Endothelial cell of coronary artery (primary cell): ENCODE measurements at places on chromosomes 16 and 17. TPM values are rescaled to one million over a fixed set of nuclear protein-coding genes. Genes with fewer than 3 reads are reported as not detected.

The STH gene
- not detected in 2 replicates for total RNA-seq

The CNTD1 gene
- total RNA-seq: 0.19 TPM in 1 of 2 replicates, not detected in the other

The CCL23 gene
- total RNA-seq: 0.19 and 1.4 TPM in 2 replicates

The SYNGR3 gene
- total RNA-seq: 2.0 and 2.9 TPM in 2 replicates

The HS3ST3B1 gene
- not detected in 2 replicates for total RNA-seq

The SLC2A4 gene
- total RNA-seq: under 0.01 TPM in 2 replicates

The MARVELD3 gene
- not detected in 2 replicates for total RNA-seq

The CCR7 gene
- under 0.01 and 0.09 TPM in 2 replicates for total RNA-seq

The FLYWCH1 gene
- 26.1 and 35.3 TPM in 2 replicates for total RNA-seq

The DNAH3 gene
- total RNA-seq: under 0.01 TPM in 1 of 2 replicates, not detected in the other

The PDIA2 gene
- total RNA-seq: 0.09 and 0.28 TPM in 2 replicates

The NETO2 gene
- total RNA-seq: 32.3 and 37.0 TPM in 2 replicates

The KCNH4 gene
- total RNA-seq: under 0.01 TPM in 2 replicates

The TMEM106A gene
- 1.3 and 2.0 TPM in 2 replicates for total RNA-seq

The MT4 gene
- total RNA-seq: not detected in 2 replicates

The RAB11FIP3 gene
- total RNA-seq: 24.6 and 32.8 TPM in 2 replicates

The HCRT gene
- not detected in 2 replicates for total RNA-seq

The SRSF2 gene
- total RNA-seq: 185 and 239 TPM in 2 replicates

The PDE6G gene
- total RNA-seq: 0.38 and 0.45 TPM in 2 replicates

The CCDC200 gene
- not detected in 2 replicates for total RNA-seq

The CD19 gene
- not detected in 2 replicates for total RNA-seq

The TBC1D3G gene
- total RNA-seq: not detected in 2 replicates

The SPATA22 gene
- 0.09 TPM in 1 of 2 replicates, not detected in the other for total RNA-seq

The SP6 gene
- total RNA-seq: 0.45 and 0.66 TPM in 2 replicates

The NGFR gene
- total RNA-seq: under 0.01 TPM in 2 replicates

The SPATA32 gene
- under 0.01 TPM in 1 of 2 replicates, not detected in the other for total RNA-seq

The IRX3 gene
- 1.2 TPM in 1 of 2 replicates, not detected in the other for total RNA-seq

The MYH11 gene
- under 0.01 TPM in 2 replicates for total RNA-seq

The CDK5R1 gene
- total RNA-seq: 1.0 and 1.9 TPM in 2 replicates

The NLRP1 gene
- 18.2 and 21.2 TPM in 2 replicates for total RNA-seq

The IGSF6 gene
- total RNA-seq: not detected in 2 replicates

The KRTAP1-5 gene
- total RNA-seq: not detected in 2 replicates

The RAI1 gene
- total RNA-seq: 7.2 and 12.7 TPM in 2 replicates

The CLEC18C gene
- total RNA-seq: 0.19 TPM in 1 of 2 replicates, not detected in the other

The NOS2 gene
- total RNA-seq: under 0.01 TPM in 1 of 2 replicates, not detected in the other

The GFAP gene
- total RNA-seq: 0.38 and 0.54 TPM in 2 replicates

The TAC4 gene
- not detected in 2 replicates for total RNA-seq

The CCL17 gene
- total RNA-seq: not detected in 2 replicates

The TNP2 gene
- not detected in 2 replicates for total RNA-seq

The ROGDI gene
- total RNA-seq: 10.4 and 10.9 TPM in 2 replicates

The PSMC3IP gene
- total RNA-seq: 3.9 and 7.3 TPM in 2 replicates
